ENCODE measurements at places on chromosomes 3 and 15. TPM values are rescaled to one million over a fixed set of nuclear protein-coding genes. Genes with fewer than 3 reads are reported as not detected.

GRCh38 chr3:48065035-48065434, 48.8 kb upstream of the MAP4 start:
- no peak for DNase-seq

DNA sequence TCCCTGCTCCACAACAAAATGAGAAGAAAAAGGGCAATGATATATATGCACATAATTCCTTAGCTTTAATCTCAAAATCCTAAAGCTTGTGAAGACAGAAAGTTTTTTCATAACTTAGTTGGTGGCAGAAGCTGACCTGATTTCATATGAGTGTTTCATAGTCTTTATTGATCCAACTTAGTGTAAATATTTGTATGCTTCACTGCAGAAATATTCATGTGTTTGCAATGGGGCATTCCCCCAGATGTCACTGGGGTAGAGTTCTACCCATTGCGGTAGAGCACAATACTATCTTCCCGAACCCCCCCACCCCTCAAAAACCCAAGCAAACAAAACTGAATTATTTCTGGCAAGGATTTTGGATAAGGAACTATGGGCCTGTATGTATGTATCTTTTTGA, 221.2 kb downstream of the THRB start:
- no peak for DNase-seq

- no peak for DNase-seq
Measured at GRCh38 chr3:45362758-45363157, 25.6 kb upstream of the LARS2 start.

GRCh38 chr3:182414586-182414985, 378.7 kb upstream of the ATP11B start:
- no peak for DNase-seq

- DNase-seq, result no peak
Measured at GRCh38 chr3:60102154-60102553, 1052.3 kb upstream of the CFAP20DC start.

Gene ANKRD63
- total RNA-seq, result not detected

Measured in activated CD4-positive, alpha-beta memory T cell treated with anti-CD3 and anti-CD28 coated beads, Interleukin-2, amount 10 ng/mL, durations not matched to agents 7 days and 5 days (primary cell).